ENCODE measurements at places on chromosomes 5 and 9.

DNA sequence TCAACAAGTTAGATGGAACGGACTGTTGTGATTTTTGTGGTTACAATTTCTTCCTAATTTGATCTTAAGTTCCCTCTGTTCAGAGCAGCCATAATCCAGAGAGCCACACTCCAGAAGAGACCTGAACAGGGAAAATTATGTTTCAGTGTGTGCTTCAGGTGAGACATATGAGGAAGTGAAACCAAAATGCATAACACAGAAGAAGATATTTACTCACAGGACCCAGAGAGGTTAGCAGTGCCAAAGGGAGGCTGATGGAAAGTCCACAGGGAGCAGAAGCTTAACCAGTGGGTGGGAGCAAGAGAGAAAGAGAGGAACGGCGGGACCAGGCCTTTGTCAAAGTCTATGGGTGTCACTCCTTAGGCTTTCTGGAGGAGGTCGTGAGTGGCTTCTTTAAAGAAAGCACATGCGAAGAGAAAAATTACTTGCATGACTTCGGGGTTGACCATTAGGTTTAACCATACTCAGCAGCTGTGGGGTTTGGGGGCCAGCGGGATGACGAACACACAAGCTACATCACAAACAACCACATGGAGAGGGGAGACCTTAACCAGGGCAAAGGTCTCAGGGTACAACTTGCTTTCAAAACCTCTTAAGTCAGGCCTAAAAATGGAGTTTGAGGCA lies 141.4 kb downstream of the MED10 start:
- no peak for DNase-seq

- DNase-seq, result no peak
Observed at GRCh38 chr5:143142596-143143435, 260.7 kb downstream of the NR3C1 start.

DNA sequence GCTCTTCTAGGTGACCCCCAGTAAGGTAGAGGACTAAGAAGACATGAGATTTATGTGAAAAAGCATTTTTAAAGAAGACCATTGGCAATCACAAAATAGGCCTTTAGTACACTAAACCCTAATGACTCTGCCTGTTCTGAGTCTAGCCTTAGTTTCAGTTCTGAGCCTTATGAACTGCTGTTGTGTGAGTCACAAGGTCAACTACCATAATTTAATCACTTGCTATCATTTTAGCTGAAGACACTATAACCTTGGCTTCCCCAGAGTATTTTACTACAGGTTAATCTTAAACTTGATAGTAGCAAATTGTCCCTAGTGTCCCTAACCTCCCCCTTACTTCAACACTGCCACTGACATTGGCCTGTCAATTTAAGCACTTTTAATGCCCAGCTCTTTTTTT lies 34.4 kb downstream of the APC start:
- no peak for DNase-seq

- no peak for DNase-seq
Observed at GRCh38 chr5:54738118-54738972, 220.8 kb downstream of the SNX18 start.

DNA sequence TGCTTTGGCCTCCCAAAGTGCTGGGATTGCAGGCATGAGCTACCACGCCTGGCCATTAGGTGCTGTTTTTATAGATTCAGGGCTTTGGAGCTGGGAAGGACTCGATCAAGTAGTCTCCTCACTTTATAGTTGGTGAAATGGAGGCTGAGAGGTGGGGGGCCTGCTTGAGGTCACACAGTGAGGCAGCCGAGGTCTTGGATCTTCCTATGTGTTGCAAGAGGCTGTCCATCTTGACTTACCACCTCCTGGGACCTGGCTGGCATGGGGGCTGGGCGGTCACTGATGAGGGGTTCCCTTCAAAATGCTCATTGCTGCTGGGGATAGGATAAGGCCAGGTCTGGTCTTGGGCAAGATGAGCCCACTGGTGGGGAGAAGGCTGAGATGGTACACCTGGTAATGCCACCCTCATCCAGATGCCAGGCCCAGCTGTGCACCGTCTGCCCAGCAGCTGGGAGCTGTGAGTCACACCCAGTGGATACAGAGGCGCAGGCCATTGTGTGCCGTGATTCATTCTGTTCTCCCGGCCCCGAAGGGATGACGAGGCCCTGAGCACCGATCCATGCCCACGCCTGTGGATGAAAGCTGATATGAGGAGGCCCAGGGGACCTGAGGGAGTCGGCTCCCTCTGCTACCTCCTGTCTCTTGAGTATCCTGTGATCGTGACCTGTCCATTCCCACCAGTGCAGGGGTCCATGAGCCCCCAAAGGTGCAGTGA lies 10.5 kb upstream of the NDST1 start:
- no peak for DNase-seq

GRCh38 chr5:150665044-150665443 lies 4.0 kb downstream of the MYOZ3 start:
- DNase-seq, result no peak

GRCh38 chr5:82886911-82887310 lies 190.3 kb downstream of the TMEM167A start:
- no peak for DNase-seq

GRCh38 chr5:67144183-67144639 lies 52.4 kb downstream of the CD180 start:
- no peak for DNase-seq

GRCh38 chr9:136840140-136840876 lies 2.0 kb upstream of the AJM1 start:
- no peak for DNase-seq

DNA sequence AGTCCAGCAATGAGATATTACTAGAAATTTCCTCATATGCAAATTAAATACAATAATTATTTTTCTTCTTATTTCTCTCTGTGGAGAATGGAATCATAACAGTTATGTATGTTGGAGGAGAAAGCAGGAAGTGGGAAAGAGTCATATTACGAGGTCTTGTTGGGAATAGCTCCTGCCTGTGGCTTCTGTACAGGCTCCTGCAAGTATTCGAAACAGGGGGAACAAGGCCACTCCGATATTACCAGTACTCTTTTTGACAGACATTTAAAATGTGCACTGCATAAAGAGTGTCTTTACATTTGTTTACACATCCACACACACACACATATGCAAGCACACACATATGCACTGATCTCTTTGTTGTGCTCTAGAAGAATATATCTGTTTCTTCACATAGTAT lies 812.0 kb upstream of the ZNF608 start:
- no peak for DNase-seq

- no peak for DNase-seq
Observed at GRCh38 chr9:131432050-131432449, 38.2 kb downstream of the PRRC2B start.

DNA sequence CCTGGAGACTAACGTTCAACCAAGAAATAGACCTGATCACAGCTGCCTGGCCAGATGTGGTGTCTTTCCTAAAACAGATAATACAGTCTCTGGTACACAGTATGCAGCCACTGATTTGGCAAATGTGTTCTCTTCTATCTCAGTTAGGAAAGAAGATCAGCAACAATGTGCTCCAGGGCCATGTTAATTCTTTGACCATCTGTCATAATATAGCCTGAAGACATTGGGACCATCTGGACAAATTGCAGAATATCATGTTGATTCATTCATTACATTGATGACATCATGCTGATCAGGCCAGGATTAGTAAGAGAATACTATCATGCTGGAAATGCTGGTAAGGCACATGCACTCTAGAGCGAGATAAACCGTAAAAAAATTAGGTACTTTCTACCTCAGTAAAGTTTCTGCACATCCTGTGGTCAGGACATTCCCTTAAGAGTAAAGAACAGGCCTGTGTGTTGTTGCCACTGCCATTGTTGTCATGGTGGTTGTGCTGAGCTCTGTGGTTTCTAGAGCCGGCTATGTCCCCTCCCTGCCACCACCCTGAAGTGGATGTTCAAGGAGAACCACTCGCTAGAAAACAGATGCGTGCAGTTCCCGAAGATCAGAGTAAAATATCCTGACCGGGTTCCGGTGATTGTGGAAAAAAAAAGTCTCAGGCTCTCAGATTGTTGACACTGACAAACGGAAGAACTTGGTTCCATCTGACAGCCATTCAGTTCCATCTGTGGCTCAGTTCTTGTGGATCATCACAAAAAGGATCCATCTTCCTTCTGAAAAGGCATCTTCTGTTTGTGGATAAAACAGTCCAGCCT lies 6.4 kb upstream of the JMY start:
- DNase-seq, result no peak

DNA sequence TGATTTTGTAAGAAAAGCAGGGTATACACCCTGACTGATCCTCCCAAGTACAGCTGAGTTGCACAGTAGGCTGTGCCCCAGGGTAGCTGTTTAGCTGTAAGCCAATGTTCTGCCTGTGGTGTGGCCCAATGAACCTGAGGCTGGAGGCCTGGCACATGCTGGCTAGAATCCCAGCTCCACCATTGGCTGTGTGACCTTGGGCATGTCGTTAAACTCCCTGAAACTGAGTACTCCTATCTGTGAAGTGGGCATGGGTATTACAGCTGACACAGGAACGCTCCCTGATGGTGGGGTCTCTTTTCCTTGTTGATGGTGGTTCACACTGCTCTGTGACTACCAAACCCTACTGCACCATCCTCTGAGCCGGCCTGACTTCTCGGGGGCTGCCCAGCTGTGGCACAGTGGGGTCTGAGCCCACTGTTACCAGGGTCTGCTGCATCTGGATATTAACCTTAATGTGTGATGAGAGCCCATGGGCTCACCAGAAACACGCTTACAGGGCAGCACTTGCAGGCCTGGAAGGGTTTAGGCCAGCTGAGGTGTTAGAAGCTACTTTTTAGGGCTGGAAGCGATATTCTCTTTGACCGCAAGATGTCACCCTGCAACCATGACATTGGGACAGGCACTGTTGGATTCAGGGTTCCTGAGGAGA lies 7.0 kb upstream of the GADD45G start:
- no peak for DNase-seq

GRCh38 chr5:153896701-153897100 lies 142.0 kb downstream of the FAM114A2 start:
- no peak for DNase-seq

- no peak for DNase-seq
Observed at GRCh38 chr9:81389569-81389993, 299.8 kb downstream of the TLE1 start.

DNA sequence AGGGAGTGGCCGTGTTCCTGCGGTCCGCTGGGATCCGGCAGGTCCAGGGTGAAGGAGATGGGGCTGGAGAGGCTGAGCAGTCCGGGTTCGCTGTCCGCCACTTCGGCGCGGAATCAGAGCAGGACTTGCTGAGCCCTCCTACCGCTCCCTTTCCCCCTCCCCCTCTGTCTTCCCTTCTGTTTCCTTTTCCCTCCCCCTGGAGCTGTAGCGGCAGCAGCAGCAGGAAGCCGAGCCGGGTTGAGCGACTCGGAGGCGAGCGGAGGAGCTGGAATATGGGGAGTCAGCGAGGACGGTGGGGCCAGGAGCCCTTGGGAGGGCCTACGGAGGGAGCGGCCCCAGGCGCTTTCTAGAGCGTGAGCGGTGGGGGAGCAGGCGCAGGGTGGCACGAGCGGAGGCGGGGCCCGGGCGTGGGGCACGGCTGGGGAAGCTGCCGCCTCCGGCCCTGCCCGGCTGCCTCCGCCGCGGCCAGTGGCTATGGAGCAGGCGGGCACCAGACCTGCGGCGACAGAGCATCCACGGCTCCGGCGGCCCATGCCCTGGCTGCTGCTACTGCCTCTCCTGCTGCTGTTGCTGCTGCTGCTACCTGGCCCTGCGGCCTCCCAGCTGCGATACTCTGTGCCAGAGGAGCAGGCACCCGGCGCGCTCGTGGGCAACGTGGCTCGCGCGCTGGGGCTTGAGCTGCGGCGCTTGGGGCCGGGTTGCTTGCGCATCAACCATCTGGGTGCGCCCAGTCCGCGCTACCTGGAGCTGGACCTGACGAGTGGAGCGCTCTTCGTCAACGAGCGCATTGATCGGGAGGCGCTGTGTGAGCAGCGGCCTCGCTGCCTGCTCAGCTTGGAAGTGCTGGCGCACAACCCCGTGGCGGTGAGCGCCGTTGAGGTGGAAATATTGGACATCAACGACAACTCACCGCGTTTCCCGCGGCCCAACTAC lies at the start of gene PCDHAC2:
Gene PCDHAC2 (plus strand): TSS at position 184 of the 933 bp plus-strand sequence. CDS start 291 bp downstream, at position 475.
- DNase-seq, result peak; percentile 0

GRCh38 chr5:143435210-143435657 lies 31.7 kb upstream of the NR3C1 start:
- DNase-seq, result peak; percentile 24

GRCh38 chr5:159149085-159149484 lies 49.4 kb upstream of the EBF1 start:
- DNase-seq, result no peak

GRCh38 chr5:38639377-38640358 lies 83.2 kb upstream of the LIFR start:
- DNase-seq, result no peak

DNA sequence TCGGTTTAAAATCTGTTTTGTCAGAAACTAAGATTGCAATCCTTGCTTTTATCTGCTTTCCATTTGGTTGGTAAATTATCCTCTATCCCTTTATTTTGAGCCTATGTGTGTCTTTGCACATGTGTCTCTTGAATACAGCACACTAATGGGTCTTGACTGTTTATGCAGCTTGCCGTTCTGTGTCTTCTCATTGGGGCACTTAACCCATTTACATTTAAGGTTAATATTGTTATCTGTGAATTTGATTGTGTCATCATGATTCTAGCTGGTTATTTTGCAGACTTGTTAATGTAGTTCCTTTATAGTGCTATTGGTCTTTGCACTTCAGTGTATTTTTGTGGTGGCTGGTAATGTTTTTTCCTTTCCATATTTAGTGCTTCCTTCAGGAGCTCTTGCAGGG lies 36.3 kb upstream of the SMIM15 start:
- DNase-seq, result no peak

DNA sequence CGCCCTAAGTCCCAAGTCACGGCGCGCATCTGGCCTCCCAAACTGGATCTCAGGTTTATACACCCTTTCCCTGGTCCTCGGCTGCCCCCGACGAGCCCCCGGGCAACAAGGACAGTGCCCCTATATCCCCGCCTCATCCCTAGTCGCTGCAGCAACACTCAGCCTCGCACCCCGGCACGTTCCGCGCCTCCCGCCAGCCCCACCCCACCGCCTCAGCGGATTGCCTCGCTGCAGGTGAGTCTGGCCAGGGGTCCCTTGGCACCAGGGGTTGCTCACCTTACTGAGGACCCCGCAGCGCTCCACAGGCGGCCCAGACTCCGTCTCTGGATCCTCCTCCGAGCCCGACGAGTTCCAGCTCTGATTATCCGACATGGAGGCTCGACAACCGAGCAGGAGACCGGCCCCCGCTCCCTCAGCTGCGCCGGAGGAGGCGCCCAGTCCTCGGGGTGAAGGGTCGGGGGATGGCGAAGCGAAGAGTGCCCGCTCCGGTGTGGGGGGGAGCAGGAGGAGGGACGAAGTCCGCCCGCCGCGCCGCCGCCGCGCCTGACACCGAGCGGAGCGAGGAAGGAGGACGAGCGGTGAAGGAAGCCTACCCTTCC lies 494 bp downstream of the CERT1 start:
- peak; percentile 21 for DNase-seq

Data from hematopoietic multipotent progenitor cell (in vitro differentiated cells).